ENCODE measurements at places on chromosomes 16 and 17.
A peak's percentile ranks its signal among the peaks of the same experiment; 100 is the strongest.

DNA sequence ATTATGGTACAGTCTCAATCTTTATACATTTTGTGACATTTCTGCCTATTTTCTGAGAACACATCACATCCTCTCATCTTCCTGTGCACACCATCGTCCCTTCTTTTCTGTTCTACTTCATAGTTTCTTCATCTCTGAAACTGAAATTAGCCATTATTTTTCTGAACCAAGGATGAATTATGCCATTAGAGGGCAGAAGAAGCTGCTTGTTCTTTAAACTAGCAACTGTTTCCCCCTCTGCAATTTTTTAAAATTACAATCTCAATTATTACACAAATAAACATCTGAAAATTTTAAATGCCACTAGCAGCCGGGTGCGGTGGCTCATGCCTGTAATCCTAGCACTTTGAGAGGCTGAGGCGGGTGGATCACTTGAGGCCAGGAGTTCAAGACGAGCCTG, 41.3 kb downstream of the RBBP6 start:
- peak; percentile 39 for DNase-seq

GRCh38 chr16:82630688-82631087, 3.9 kb downstream of the CDH13 start:
- no peak for DNase-seq

DNA sequence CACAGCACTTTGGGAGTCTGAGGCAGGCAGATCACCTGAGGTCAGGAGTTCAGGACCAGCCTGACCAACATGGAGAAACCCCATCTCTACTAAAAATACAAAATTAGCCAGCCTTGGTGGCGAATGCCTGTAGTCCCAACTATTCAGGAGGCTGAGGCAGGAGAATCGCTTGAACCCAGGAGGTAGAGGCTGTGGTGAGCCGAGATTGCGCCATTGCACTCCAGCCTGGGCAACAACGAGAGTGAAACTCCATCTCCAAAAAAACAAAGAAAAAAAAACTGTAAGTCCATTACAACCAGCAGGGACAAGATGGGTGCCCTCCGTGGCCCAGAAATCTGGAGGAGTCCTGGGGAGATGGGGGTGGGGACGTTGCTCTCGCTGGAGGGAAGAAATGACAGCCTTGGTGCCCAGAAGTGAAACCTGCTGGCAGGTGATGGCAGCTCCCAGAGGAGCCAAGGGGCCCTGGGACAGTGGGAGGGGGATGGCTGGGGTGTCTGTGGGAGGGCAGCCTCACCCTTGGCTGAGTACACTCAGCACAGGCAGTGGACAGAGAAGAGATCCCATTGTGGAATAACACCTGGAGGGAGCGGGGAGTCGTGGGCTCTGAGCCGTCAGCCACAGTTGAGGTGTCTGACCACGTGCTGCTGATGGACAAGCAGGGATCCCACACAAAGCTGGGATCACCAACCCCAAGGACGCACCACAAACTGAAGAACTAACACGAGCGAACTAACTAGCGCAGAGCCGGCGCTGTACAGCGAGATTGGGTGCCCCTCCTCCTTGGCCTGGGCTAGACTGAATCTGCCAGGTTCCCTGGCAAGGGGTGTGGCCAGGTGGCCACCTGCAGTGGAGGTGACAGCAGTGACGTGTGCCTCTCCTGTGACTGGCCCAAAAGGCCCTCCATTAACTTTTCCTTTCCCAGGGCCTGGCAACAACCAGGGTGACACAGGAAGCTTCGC, 46.9 kb upstream of the BAHCC1 start:
- DNase-seq = no peak

DNA sequence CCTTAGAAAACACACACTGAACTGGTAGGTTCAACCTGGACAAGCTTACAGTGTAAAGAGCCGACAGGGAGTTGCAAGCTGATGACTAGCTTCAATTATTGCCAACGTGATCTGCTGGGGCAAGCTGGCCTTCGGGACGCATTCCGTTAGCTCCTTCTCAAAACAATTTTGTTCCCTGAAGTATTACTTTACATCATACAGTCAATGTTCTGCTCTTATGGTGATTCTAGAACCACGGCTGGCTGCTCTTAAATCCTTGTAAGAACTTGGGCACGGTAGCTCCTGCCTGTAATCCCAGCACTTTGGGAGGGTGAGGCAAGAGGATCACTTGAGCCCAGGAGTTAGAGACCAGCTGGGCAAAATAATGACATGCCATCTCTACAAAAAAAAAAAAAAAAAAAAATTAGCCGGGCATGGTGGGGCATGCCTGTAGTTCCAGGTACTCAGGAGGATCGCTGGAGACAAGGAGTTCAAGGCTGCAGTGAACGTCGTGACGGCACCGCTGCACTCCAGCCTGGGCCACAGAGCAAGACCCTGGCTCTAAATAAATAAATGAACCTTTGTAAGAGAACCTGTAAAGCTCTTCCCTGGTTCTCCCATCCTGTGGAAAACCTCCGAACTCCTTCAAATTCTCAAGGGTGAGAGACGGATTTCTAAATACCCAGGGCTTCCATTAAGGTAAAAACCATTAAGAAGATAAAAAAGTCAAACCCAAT, 2.0 kb downstream of the CDIP1 start:
- no peak for DNase-seq

GRCh38 chr16:66925322-66925840, at the start of gene RRAD:
TSS of gene RRAD (minus strand) at chr16:66925535. CDS start at chr16:66925179, 356 bp downstream.
- peak; percentile 76 for DNase-seq

DNA sequence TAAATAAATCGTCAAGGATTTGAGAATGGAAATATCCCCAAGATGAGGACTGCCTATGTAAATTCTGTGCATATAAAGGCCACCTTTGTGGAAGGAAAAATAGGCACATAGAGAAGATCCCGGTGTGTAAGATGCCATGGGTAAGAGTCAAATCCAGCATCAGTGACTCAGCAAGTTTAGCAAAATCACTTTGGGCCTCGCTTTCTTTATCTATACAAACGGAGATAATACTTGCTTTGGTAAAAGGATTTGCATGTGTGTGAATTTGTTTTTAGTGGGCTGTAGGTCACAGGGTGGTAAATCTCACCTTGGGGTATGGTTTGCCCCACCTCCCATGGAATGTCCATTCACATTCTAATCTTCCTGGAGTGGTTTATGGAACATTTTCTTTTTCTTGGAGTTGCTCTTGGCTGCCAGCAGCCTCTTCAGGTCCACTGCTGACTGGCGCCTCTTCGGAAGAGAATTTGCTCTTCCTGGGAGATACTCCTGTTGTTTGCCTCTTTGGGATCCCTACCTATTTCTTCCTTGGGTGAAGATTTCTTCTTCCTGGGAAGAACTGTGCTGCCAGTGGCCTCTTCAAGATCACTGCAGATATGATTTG, 587.6 kb downstream of the CDH11 start:
- no peak for DNase-seq

DNA sequence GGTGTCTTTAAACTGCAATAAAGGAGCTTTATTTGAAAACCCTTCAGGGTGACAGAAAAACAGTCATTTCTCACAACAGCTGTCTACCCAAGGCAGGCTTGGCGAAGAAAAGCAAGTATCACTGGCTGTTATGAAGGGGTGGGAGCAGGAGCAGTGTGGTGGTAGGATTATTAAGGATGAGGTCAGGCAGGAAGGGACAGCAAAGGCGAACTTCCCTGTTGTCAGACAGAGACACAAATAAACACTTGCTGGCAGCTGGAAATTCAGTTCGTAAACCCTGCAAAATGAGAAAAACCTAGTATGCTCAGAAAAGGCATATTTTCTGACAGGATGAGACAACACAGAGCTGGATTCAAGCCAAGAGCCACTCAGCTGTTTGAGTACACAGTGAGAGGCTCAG, 416.3 kb upstream of the CDH5 start:
- DNase-seq = no peak

- no peak for DNase-seq
Measured at GRCh38 chr17:40538019-40538935, 27.0 kb downstream of the CCR7 start.

- DNase-seq = no peak
Measured at GRCh38 chr17:16948587-16949376, 23.1 kb downstream of the TNFRSF13B start.

DNA sequence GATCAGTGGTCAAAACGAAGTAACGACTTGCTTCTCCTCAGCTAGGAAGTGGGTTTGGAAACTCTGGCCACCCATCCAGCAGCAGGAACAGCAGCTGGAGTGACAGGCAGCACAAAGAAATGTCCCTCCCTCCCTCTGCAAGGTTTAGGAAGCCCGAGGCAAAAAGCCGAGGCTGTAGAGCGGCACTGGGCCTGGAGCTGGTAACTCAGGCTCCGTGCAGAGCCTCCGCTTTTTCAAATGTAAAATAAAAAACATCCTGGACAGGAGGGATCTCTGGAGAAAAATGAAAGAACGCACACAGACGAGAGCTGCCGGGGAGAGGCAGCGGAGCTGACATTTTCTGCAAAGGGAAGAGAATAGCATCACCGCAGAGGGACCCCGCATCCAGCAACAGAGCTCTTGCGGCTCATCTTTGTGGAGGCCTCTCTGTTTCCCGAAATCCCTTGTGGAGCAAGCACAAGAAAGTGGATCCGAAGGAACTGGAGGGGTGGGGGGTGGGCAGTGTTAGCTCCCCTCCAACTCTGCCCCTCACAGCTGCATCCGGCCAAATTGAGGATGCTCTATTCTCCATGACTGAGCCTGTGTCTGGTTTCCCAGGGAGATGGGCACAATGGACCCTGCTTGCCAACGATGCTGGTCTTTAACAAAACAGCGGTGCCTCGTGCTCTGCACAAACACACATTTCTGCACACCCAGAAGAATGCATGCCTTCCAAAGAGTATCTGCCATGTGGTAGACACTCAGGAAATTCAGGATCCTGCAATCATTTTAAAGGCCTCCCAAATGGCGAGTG, 335.5 kb upstream of the ZFHX3 start:
- no peak for DNase-seq

- no peak for DNase-seq
Measured at GRCh38 chr17:8068736-8069586, 18.6 kb downstream of the ALOX12B start.

DNA sequence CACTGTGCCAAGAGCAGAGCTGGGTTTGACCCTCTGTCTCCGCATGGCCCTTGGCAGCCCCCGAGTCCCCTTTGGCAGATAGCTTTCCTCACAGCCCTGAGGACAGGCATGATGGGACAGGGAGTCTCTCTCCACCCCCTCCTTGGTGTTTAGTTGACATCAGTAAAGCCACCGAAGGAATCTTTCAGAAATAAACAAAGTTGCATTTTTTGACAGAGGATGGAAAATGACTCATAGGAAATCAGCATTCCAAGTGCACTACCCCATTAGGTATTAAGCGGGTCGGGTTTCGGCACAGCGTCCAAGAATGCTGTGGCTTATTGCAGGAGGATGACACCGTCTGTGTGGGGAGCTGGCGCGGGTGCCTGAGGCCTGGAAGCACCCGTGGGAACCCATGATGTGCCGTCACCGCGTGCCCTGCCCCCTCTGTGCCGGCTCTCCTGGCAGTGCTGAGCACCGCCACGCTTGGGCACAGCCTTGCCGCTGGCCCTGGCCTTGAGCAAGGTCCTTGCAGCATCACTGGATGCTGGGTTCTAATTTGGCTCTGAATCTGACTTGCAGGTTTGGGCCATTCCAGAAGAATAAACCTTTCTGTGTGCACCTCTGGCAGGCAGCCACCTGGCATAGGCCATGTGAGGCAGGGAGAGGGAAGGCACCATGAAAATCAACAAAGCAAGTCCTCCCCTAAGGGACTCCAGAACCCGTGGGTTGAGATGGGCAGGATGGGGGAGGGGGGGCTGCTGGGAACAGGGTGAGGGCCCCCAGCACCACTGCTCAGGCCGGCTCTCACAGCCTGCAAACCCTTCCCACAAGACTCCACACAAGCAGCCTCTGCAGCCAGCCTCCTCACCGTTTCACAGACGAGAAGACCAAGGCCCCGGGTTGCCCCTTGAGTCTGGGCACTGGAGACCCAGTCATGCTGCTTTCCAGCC, 50.5 kb upstream of the ZNF469 start:
- DNase-seq = peak; percentile 97

GRCh38 chr17:57187391-57187790, 68.9 kb upstream of the MSI2 start:
- DNase-seq = no peak

DNA sequence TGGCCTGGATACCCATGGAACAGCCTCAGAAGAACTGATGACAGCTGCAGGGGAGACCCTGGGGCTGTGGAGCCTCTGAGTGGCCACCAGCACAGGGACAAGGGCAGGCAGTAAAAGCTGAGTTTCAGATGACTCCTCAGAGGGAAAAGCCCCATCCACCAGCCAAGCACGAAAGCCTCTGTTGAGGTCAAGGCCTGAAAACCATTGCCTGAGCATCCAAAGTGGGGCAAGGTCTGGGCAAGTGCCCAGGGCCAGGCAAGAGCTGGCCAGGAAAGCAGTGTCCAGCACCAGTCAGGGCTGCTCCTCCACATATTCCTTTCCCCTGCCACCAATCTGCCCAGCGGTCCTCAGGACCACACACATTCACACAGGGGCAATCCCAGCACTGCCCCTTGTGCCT, 16.4 kb downstream of the ATP6V0D1 start:
- no peak for DNase-seq

- no peak for DNase-seq
Measured at GRCh38 chr17:83183145-83183948, 103.9 kb downstream of the METRNL start.

DNA sequence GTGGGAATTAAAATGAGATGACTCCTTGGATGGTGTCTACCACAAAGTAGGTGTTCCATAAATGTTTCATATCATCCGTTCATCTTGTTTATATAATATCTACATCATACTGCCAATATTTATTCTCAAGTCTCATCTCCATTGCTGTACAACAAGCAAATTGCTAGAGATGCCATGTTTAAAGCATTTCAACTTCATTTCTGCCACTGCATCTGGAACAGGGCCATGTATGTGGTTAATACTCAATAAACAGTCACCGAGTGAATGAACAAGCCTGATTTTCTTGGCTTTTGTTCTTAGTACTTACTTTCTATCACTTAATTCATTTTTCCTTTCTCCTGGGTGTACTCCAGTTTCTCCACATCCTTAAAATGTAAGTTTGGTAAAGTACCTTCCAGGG, 107.6 kb downstream of the KCNJ2 start:
- no peak for DNase-seq

DNA sequence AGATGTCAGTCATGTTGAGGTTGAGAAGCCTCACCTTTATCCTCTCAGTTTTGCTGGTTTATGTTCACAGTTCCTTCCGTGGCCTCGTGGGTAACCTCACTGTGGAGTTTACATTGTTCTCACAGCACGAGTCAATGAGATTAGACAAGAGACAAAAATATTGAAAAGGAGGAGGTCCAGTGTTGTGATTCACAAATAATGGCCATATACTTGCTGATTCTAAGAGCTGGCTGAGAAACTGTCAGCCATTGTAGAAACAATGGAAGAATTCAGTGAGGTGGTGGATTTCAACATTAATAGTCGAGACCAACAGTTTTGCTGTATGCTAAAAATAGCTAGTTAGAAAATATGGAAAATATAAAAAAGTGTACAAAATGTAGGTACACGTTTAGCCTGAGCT, 176.4 kb upstream of the WSCD1 start:
- no peak for DNase-seq
